ENCODE measurements at places on chromosomes 4 and X.

GRCh38 chr4:138894709-138895108 is 120.9 kb upstream of the NOCT start:
- no peak for DNase-seq

DNA sequence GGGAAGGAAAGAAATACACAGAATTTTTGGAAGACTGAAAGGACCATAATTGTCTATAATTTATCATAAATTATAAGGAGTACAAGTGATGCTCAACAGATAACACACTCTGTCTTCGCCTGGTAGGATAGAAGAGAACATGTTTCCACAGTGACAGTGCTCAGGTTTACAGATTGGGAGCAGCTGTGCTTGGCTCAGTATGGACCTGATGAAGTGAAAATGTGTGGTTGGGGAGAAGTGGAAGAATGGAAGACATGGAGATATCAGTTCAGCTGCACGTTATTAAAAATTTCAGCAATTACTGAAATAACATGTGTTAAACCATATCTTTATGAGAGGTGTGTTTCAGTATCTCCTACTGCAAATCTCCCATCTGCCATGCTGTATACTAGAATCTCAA is 90.6 kb downstream of the TLL1 start:
- DNase-seq = no peak

DNA sequence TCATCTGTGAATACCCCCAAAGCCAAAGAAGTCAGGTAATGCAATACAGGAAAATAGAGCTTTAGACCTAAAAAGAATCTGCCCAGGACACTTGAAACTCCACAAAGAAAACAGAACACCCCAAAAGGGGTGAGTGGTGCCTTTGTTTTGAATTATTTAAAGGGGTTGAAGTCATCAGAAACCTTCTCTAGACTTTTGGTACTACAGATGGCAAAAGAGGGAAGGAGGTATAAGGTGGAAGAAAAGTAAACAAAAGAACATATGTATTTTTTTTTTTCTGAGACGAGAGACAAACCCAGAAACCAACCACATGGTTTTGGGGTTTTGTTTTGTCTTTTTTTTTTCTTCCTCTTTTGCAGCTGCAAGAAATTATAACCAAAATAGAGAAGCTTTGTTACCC is 1477.8 kb downstream of the C4orf33 start:
- DNase-seq = no peak

DNA sequence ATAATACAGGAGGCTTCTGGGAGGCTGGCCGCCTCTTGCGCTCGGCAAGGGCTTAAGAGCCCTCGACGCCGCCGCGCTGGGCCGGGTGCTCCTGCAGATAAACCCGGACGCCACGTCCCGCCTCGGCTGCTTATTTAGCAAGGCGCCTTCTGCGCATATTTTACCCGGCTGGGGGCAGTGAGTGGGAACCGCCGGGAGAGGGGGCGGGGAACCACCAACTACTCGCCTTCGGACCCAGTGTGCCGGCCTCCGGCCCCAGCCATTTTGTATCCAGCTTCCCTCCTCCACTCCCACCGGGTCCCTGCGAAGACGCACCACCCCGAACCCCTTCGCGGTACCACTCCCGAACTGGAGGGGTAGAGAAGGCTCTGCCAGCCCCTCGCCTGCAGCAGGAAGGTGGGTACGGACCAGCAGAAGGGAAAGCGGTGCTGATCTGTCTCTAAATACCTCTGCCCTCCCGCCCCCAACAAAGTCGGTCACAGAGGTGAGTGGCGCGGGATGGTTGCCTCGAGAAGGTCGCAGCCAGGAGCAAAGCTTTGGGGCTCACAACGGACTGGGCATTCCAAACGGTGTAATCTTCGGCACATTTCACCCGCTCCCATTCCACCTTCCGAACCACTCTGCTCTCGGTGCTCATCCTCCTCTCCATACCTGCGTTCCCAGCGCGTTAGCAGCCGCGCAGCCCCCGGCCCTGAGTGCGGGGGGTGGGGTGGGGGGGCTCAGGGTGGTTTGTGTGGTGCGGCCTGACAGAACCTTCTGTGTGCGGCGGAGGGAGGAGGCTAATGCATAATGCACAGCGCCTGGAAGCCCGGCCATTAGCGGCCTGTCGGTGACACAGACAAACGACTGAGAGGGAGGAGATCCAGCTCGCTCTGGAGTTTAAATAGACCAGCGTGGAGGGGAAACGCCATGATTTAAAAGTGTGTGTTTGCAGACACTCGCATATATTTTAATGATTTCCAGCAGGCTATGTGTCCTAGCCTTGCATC is 4.9 kb upstream of the BCOR start:
- no peak for DNase-seq

DNA sequence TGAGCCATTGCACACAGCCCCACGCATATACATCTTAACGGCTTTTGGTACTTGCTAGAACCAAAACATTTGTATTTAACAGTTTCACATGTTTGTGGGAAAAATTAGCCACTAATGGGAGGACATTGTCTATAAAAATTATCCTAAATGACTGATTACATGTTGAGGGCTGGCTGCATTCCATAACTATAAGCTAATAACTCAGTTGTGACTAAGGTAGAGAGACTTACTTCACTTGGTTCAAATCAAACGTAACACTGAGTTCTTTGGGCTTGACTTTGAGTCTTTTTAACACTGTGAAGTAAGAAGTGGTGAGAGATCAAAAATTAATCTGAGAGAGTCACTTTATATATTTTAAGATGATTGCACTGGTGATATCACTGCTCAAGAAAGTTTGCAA is 47.9 kb upstream of the PGRMC2 start:
- no peak for DNase-seq

GRCh38 chr4:79743014-79743413 is 330.0 kb downstream of the ANTXR2 start:
- no peak for DNase-seq
